CD4-positive, alpha-beta T cell (primary cell): ENCODE measurements at places on chromosomes 6 and 20.

DNA sequence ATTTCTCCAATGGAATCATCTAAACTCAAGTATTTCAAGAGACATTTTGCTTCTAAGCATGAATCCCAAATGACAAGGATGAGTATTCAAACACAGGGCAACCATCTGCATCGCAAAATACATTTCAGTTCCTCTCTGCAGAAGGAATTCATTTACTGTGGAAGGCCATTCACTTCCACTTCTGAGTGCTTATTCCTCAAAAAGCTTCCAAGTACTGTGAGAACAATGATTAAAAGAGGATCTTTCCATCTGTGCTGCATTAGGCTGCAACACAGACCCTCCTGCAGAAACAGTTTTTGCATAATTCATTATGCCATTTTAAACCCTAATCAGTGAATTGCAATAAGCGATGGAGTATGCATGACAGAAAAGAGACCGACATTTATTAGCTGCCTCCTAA is 52.5 kb downstream of the ARHGAP18 start:
- DNase-seq, result no peak

GRCh38 chr6:109340811-109341210 is 41.5 kb downstream of the CD164 start:
- no peak for DNase-seq

- DNase-seq, result no peak
Observed at GRCh38 chr6:24554474-24554873, 59.7 kb downstream of the ALDH5A1 start.

DNA sequence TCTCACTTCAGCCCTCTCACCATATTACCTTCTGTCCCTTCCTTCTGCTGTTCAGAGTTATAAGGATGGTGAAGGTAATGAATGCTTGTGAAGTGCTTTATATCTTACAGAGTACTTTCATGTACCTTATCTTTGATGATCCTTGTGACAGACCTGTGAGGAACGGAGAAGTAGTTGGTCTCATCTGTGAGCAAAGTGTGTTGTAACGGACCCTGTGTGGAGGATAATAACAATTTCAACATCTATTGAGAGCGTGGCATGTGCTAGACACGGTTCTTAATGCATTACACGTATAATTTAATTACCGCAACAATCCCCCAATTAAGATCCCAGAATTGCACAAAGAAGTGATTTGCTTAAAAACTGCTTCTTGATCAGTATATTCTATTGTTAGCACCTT is 124.6 kb downstream of the ANKS1A start:
- DNase-seq, result no peak

DNA sequence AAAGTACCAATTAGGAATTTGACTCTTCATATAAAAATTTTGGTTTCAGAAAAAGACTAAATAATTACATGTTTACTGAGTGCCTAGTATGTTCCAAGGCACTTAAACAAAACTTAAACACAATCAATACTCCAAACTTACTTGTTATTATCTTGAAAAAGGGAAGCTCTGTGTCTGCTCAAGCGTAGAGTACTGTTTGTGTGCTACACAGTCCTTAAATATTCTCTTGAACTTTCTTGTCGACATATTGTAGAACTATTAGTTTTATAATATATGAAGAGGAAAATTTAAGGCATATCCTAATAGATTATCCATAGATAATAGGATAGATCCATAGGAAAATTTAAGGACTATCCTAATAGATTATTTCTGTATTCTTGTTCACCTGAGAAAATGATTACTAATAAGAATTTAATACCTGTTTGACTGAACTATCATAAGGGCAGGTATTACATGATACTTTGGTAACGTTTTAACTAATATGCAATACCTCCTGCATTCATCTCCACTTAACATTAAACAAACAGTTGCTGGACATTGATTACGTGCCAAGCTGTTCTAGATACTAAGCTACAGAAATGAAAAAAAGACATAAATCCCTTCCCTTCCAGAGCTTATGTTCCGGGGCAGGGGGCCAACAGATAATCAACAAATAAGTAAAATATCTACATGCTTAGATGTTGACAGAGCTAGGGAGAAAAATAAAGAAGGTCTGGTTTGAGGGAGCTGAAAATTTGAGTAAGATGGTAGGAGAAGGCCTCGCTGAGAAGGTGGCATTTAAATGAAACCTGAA is 115.2 kb upstream of the BCLAF1 start:
- DNase-seq, result no peak

- DNase-seq, result no peak
Observed at GRCh38 chr6:1840491-1841121, 230.9 kb downstream of the FOXC1 start.

- DNase-seq, result no peak
Observed at GRCh38 chr20:6426287-6426891, 303.6 kb upstream of the FERMT1 start.

- no peak for DNase-seq
Observed at GRCh38 chr6:45074439-45074838, 253.7 kb upstream of the RUNX2 start.

DNA sequence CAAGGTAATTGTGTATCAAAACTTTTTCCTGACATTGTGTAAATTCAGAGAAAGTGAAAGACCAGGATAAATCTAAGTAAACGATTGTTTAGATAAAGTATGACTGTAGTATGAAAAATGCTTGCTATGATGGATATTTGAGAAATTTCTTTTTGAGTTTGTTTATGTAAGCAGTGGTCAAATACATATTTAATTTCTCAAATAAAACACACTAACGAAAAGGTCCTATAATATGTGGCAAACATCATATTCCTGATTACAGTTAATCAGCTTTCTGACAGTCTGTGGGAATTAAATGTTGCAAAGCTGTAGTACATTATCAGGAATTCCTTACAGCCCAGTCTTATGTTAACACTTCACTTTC is 636.9 kb downstream of the MMUT start:
- DNase-seq, result no peak

GRCh38 chr20:31473331-31474096 is 1.4 kb downstream of the DEFB124 start:
- DNase-seq, result no peak

DNA sequence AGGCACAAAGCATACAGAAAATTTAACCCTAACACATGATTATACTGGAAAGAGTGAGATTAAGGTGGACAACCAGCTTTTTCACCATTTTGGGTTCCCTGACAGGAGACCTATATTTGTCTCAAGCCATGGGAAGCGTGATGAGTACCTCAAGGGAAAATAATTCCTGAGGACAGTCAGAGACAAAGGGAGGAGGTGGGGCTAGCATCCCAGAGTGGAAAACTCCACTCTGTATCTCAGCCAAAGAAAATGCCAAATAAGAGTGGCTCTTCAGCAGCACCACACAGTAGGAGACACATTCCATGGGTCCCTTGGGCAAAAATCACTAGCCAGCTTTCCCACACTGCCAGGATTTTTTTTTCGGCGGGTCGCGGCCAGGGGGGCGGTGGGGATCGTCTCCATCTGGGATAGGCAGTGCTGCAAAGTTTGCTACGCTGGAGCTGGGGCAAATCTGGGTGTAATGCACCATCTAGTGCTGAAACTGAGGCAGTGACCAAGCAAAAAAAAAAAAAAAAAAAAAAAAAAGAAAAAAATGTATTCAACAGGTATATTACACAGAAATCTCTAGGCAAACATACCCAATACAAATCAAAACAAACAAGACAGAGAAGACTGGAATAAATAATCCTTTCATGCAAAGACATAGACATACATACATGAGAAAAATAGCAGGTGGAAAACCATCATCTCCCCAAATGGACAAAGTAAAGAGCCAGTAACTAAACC is 77.3 kb upstream of the SLC35F1 start:
- no peak for DNase-seq

GRCh38 chr6:27441001-27441400 is 31.9 kb downstream of the ZNF184 start:
- no peak for DNase-seq
